ENCODE measurements at places on chromosomes 2 and 18.
A peak's percentile ranks its signal among the peaks of the same experiment; 100 is the strongest.

DNA sequence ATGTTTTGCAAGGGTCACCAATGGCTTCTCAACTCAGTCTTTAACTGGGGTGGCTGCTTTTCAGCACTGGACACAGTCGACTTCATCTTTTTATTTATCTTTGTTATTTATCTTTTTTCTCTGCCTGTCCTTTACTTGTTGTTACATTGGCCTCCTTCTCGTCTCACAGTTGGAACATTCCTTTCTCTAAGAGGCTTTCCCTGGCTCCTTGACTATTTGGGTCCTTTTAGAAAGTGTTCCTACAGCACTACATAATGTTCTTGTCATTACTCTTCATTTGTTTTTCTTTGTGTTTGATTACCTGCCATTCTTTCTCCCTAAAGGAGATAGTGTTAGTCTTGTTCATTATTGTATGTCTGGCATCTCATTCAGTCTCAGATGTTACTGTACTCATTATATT, 122.0 kb downstream of the KIAA1328 start:
- DNase-seq, result no peak

- no peak for DNase-seq
These were observed 19.0 kb upstream of the SERTAD2 start for GRCh38 chr2:64672708-64673107.

DNA sequence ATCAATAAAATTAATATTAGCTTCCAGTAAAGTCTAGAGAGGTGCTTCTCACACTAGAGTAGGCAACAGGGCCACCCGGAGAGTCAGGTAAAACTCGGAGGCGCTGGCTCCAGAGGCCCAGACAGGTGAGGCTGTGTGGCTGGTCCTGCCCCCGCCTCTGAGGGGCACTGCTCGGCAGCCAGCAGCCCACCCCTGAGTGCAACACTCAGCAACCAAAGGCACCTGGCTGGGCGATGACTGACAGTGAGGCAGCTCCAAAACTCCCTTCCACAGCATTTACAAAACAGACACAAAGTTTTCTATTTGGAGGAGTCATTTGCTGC, 138.8 kb upstream of the ID2 start:
- DNase-seq, result no peak

GRCh38 chr2:164597983-164598382, 23.3 kb downstream of the GRB14 start:
- no peak for DNase-seq

- DNase-seq, result no peak
These were observed 45.5 kb downstream of the FANCL start for GRCh38 chr2:58195662-58196061.

DNA sequence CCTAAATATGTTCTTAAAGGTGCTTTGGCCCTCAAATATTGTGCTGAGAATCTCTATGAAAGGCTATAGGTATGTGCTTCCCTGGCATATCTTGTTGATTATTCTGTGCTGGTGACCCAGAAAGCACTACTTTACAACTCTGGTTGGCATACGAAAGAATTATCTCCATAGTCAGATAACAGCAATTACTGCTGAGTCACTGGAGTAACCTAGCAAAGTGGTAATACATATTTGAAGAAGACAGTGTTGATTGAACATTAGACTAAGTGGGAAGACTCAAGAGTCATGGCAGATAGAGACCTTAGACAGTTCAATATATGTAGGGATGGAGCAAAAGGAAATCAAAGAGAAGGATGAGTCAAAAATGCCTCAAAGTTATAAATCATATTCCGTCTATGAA, 1978.5 kb upstream of the LRRTM1 start:
- no peak for DNase-seq

DNA sequence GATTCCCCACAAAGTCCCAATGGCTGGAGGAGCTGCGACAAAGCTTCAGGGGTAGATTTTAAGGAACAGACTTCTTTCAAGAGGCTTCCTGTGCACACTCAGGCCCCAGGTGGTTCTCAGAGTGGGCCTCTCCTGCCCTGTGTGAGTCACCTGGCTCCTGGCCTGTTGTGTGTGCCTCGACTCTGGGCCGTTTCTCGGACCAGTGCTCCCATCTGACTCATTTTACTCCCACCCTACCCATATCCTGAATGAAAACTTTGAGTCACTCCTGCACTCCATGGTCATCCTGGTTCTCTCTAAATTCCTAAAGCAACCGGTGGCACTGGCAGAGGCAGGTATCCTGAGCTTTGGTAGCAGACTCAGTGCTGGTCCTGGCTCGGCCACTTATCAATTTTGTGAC, 84.1 kb downstream of the CELF4 start:
- peak; percentile 63 for DNase-seq

GRCh38 chr2:63837036-63837594, 4.6 kb upstream of the UGP2 start:
- DNase-seq, result no peak

GRCh38 chr18:60246606-60247005, 126.0 kb downstream of the MC4R start:
- DNase-seq, result no peak
